ENCODE measurements at places on chromosomes 16 and 17.

DNA sequence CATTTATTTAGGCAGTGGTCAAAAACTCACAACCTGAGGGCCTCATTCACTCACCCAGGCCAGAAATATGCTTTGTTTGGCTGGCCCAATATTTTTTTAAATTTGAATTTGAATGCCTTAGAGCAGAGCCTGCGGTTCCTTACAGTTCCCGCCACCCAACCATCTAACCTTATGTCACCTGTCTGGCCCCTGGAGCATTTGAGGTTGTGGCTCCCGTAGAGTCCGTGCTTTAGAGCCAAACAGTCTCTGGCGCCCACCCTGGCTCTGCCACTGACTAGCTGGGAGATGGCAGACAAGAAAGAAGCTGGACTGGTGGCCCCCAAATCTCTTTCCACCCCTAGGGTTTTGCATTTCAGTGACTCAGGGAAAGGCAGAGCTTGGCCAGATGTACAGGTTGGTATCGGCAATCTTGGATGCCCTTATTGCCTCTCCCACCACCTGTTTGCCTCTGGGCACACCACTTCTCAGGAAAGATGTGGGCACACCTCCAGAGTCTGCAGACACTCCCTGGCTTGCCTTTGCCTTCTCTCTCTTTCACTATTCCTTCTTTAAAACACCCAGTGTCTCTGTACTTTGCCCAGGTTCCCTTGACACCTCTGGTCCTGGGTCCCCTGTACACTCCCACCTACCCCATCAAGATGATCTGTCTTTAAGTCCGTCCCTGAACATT is 1.9 kb upstream of the MAP3K14 start:
- DNase-seq: no peak

DNA sequence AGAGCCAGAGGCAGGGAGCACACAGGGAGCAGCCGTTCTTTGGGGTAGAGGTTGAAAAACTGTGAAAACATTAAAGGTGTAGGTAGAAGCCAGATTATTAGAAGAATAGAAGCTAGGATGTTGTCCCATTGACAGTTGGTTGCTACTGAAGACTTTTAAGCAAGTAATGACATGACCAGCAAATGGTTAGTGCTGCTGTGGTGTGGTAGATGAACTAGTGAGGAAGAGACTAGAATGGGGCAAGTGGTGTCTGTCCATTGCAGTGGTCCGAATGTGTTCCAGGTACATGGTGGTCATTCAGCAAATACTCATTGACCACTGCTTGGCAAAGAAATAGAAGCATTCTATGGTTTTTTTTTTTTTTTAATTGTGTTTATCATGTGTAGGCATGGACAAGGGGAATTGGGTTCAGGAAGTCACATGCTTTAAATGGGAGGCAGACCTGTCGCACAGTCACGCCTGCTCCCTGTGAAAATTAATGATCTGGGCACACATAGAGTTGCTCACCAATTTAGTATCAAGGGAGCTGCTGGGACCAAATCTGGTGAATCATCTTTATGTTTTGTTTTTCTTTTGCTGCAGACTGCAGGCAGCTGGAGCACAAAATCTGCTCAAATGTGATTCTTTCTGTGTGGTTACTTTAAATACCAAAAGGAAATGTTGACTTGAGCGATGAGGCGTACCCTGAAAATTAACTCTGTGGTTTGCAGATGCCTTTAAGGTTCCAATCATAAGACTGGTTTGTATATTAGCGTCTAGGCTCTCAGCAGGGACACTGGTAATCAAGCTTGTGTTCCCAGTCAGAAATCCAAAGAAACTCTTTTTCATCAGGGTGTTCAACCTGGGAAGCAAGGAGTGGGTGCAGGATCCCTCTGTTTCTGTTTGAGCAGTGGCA is 30.7 kb downstream of the YPEL2 start:
- no peak for DNase-seq

DNA sequence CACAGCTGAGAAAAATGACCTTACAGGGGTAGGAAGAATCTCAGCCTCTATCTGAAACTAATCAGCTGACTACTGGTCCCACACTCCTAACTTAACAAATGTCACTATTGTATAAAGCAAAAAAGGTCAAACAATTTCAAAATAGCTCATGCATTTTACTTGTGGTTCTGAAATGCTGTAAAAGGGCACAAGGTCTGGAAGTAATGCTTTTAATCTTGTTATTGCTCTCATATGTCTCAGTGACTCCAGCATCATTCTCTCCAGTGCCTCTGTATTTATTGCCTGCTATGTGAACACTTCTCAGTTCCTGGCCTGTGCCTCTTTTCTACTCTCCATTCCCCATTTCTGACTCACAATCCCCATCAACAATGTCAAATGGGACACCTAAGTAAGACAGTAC is 937.7 kb downstream of the CDH11 start:
- no peak for DNase-seq

DNA sequence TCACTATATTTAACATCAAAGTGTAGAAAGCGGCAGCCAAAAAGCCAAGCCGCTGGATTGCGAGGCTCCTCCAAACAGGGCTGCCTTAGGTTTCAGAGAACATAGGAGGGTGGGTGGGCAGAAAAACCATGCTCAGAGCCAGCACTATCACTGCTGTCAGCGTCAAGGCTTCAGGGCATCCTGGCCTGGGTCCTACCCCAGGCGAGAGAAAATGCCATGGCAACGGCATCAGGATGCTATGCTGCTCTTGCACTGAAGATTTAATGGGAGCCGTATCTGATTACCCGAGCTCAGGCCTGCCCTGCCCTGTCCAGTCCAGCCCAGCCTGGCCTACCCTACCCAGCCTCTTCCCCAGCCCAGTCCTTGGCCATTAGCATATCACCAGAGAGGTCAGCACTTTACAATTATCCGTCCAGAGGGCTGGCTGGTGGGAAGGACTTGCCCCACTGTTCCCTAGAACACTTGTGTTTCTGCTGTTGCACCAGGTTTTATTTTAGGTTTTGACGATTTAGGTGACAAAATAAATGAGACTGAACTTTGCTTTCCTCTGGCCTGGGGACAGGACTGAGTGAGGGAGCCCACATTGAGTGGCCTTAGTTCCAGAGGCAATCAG is 61.1 kb downstream of the TOM1L2 start:
- no peak for DNase-seq

- peak; percentile 85 for DNase-seq
These were observed 86.4 kb downstream of the FOXL1 start for GRCh38 chr16:86664522-86665318.

GRCh38 chr16:85036236-85037049 is 8.8 kb downstream of the KIAA0513 start:
- no peak for DNase-seq

DNA sequence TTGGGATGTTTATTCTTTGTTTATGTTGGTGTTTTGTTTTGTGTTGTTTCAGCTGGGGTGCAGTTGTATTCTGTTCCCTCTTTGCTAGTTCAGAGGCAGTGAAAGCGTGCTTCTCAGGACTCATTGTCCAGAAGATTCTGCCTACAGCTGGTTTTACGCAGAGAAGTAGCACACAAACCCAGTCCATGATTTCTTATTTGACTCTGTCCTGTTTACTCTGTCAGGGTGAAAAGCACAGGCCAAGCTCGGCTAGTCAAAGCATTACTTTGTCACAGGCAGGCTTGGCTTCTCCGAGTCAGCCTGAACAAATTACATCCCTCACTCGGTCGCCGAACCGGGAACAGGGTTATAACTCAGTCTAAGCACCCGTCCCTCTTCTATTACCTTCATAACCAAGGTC is 435.0 kb downstream of the MAF start:
- DNase-seq: no peak

DNA sequence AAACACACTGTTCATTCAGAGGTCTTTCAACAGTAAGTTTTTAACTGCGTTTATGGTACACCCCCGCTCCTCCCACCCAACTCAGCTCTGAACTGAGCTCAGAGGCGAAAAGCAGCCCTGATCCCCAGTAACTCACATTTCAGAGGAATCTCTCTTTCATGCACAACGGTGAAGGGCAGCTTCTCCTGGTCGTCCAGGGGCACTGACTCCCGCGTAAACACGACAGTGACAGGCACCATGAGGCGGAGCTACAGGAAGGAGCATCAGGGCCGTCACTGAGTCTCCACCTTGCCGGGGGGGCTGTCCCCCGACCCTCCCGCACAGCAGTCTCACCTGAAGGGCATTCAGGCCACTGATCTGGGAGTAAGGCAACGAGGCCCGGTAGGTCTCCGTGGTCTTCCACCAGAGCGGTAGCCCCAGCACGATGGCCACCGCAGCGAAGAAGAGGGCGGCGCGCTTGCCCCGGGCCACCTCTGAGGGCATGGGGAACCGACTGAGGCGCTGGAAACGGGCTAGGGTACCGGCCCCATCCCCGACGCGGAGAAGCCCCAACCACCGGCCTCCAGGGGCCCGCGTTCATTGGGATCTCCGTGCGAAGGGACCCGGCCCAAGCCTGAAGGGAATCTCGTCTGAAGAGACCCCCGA is 486 bp downstream of the PIGS start:
- DNase-seq: peak; percentile 44

DNA sequence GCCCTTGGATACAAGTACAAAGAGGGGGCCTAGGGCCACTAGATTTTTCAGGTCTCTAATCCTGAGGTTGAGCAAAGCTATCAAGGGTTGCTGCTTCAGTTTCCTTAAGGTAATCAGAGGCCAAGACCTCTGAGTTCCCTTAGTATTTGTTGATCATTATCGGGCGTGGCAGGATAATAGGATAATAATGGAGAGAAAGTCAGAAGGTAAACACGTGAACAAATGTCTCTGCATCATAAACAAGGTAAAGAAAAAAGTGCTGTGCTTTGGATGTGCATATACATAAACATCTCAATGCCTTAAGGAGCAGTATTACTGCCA is 41.5 kb upstream of the YPEL2 start:
- no peak for DNase-seq

GRCh38 chr17:28963841-28964240 is 12.5 kb upstream of the PHF12 start:
- no peak for DNase-seq

- DNase-seq: no peak
These were observed 2.8 kb downstream of the DCUN1D3 start for GRCh38 chr16:20897253-20897897.

DNA sequence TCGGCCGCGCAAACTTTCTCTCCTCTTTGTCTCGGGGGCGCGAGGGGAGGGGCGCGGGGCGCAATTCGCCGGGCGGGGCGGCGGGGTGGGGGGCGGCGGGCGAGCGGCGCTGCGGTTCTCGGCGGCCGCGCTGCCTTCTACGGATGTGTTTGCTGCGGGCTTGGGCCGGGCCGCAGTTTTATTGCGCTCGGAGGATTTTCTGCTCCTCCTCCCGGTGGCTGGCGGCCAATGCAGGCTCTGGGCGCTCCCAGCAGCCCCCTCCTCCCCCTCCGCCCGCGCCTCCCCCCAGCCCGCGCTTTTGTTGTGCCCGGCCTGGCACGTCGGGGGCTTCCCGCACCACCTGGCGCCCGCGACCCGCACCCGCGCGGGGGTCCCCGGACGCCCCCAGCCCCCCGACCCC is at the start of gene TIMP2:
Gene TIMP2 (minus strand): TSS at position 154 of the 400 bp plus-strand sequence. CDS start 299 bp downstream, outside the sequence.
- DNase-seq: peak; percentile 90

DNA sequence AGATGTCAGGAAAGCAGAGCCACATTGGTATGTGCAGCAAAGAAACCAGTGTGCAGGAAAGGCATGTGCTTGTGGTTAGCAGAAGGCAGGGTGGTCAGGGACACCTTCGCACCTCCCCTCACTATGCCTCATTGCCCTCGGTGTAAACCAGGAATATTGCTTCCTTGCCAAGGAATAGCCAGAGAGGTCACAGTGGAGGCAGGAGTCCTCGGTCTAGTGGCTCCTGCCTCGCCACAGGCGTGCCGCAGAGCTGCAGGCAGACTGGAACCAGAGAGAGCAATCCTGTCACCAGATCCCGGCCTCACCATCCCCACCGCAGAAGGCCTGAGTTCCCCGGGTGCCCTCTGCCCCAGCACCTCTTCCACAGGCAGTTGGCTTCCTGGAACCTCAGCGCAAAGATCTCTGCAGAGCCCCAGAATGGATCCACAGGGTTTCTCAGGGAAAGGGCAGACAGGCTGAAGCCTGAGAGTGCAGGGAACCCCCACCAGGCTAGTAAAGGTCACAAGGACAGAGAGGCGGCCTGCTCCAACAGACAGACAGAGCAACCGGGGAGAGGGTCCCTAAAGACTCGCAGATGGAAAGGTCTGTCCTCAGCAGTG is 21.6 kb downstream of the CCDC182 start:
- DNase-seq: no peak

DNA sequence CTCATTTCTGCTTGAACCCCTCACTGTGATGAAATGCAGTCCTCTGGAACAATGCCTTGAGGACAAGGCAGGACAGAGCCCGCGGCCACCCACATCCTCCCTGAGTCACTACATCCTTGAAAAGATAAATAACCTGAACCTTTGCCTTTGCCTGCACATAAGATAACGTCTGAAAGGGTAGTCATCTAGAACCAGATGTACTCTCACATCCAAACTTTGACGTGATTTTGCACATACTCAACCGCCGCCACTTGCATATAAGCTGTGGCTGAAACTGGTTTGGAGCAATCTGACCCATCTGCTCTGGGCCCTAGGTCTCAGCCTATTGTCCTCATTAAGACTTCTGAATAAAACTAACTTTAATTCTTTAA is 252.1 kb downstream of the PHKB start:
- no peak for DNase-seq

DNA sequence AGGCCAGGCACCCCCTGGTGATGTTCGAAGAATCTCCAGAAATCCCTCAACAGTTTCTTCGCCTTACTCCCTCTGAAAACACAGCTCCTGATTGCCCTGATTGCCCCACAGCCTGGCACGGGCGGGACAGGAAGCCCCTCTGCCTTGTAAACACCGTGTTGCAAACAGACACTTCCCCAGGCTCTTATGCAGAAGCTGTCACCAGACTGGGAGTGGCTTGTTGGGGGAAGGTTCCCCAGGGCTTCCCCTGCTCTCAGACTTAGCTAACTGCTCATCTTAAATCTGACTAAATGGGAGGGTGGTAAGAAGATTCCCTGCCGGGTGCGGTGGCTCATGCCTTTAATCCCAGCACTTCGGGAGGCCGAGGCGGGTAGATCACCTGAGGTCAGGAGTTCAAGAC is 11.2 kb downstream of the PIK3R5 start:
- no peak for DNase-seq

DNA sequence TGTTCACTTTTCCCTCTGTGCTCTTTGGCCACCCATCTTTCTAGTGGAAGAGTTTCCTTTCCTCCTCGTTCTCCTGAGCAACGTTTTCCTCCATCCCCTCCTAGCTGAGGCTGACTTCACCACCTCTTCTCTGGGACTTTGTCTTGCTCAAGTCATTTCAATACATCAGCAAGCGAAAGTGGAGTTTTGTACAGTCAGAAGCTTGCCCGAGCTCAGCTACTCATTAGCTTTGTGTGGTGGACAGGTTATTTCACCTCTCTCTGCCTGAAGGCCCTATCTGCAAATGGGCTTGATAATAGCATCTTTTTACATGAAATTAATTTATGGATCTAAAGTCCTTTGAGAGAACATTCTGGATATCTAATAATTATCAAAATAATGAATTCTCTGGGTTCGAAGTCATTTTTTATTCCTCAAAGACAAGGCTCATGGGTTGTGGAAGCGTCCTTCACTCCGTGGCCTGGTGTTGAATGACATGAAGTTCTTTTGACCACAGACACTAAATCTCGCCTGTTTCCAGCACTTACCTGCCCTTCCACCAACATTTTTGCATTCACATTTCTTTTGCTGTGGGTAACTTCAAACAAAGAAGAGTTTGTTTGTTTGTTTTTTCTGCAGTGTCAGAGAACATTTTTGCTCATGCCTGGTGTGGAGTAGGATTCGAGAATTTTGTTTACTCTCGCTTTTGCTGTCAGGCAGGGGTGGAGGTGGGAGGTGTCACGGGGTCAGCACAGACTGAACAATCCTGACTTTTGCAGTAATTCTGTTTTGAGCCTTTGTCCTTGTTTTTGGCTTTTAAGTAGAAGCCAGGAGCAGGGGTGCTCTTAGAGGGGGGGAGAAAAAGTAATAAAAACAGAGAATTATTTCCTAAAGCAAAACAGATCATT is 155.0 kb upstream of the CACNG5 start:
- no peak for DNase-seq
